ENCODE measurements at places on chromosomes 12 and 14.

- no peak for DNase-seq
Measured at GRCh38 chr14:58772794-58773620, 135.2 kb downstream of the DACT1 start.

DNA sequence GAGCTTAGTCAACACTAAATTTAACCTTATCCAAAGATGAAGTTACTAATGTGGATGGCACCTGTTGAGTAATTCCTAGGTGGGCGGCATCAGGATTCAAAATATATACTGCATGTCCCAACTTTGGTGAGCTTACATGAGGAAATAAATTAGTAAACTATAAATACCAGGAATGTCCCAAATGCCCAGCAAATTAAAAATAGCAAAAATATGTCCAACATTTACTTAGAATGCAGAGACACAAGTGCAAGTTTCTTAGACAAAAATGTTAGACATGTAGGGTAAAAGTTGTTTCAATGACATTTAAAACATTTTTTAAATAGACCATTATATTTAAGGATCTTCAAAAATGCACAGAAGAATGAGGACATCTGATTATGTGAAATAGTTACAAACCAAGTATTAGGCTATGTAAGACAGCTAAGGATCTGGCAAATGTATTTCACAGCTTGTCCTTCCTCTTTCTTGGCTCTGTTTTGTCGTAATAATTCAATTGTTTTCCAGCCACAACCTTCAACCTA is 115.9 kb downstream of the NAV3 start:
- no peak for DNase-seq

DNA sequence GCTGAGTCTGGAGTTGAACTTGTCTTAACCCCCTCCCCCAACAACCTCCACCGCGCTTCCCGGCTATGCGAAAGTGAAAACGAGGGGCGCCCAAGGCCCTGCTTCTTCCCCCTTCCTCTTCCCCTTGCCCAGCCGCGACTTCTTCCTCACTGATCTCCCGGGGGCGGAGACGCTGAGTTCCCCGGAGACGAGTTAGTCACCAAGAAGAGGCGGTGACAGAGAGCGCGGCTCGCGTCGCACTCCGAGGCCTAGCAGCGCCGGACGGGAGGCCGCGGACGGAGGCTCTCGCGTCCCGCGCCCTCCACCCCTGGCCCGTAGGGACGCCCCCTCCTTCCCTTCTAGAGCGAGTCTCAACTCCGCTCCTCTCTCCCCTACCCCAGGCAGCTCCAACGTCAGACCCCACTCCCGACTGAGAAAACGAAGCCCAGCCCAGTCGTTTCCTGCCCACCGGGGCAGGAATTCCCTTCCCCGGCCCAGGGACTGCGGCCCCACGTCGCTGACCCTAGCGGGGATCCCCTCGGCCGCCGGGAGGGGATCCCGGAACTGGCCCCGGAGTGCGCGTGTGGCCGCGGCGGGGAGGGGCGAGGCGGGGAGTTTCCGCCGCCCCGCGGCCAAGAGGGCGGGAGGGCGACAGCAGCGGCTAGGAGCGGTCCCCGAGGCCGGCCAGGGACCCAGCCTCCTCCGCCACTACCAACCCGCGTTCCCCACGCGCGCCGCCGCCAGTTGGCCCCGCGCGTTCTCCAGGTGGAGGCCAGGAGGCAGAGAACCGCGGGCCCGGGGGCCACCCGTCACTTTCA is 1.4 kb downstream of the BAZ1A start:
- peak; percentile 96 for DNase-seq

DNA sequence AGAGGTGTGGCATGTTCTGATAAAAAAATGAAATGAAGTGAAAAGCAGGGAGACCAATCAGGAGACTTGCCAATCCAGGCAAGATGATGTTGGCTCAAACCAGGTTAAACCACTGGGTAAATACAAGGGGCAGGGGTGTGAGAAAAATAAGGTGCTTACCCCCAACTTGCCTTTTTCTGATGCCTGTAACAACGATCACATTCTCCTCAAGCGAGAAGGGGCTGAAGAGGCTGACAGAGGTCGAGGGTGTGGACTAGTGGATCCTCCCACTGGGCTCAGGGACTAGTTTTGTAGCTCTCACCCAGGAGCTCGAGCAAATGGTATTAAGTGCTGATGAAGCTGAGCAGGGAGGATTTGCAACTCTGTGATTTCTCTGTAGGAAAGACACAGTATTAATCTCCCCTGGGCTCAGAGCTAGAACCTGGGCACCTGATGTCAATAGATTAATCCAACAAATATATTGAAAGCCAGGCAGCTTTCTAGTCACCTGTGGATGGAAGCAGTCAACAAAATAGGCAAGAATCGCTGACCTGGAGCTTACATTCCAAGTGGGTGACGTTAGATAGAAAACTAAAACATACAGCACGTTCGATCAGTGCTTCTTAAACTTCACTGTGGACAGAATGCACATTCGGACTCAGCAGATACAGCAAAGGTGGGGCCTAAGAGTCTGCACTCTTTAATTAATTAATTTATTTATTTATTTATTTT is 15.2 kb upstream of the EAPP start:
- no peak for DNase-seq

- DNase-seq: peak; percentile 84
Measured at GRCh38 chr12:52005903-52006703, 643 bp upstream of the TAMALIN start.

All from Right ventricle myocardium inferior (tissue), 1 donor.